ENCODE measurements at places on chromosomes 2 and 18.

DNA sequence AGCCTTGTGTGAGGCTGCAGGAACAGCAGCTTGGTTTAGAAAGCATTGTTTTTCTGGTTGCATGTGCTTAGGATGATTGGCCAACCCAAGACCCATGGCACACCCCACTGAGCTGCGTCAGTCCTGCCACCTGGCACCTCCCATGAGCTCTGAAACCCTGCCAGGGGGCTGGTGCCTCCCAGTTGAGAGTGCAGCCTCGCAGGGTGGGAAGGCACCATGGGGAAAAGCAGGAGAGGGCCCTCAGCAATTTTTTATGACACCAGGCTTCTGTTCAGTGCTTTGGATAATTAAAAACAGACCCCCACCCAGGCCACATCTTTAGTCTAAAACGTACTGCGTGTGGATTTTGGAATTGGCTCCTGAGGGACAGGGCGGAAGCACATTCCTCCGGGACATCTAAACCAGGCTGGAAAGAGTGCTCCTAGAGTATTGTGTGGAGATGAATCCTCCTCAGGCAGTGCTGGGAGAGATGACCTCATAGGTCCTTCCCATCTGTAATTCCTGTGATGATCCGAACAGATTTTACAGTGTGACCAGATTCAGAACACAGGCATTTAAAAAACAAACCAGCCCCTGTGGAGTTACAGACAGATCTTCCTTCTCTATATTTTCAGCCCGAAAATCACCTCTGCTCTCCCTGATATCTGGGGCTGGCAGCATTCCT, 438.3 kb downstream of the ZNF521 start:
- DNase-seq, result no peak

- no peak for DNase-seq
These were observed 1041.2 kb upstream of the CDH2 start for GRCh38 chr18:29218091-29218490.

DNA sequence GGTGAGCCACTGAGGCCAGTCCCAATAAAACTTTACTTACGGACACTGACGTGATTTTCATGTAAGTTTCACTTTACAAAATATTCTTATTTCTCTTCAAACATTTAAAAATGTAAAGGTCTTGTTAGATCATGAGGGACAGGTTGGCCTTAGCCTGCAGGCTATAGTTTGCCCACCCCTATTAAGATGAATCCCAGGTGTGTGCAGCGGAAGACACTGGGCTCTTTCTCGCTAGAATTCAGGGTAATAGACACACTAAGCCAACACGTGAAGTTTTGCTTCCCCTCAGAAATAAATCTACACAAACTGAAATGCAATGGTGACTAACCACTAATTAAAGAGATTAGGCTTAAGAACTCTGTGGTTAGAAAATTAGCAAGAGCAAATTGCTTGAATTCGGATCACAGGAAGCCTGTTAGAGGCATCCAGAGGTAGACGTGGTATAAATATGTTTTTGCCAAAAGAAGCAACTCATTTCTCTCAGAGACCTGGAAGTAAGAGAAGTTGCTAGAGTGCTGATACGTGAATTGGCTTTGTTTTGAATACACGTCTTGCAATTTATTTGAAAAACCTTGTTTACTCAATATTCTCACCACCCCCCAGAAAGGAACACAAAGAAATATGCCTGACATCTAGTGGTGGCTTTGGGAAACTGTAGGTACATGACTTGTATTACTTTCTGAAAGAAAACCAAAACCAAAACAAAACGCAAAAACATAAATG, 151.6 kb downstream of the DTNB start:
- peak; percentile 91 for DNase-seq

GRCh38 chr2:86020984-86021383, 84.7 kb downstream of the POLR1A start:
- DNase-seq, result no peak

DNA sequence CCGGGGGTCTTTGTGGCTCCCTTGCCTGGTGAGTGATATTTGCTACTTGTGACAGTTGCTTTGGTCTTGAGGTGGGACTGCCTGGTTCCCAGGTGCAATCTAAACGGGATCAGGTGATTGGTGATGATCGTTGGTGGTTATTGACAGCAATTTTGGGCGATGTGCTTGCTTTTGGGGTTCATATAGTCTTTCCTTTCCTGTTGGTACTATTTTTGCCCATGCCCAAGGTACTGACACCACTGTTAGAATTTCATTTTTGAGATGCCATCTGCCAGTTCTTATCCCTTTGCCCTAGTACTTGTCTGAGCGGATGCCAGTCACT, 573 bp downstream of the WDR7 start:
- DNase-seq, result no peak

- no peak for DNase-seq
These were observed 7.3 kb downstream of the MAP4K3 start for GRCh38 chr2:39429746-39430145.

GRCh38 chr18:49041435-49042245, 90.9 kb upstream of the SMAD7 start:
- peak; percentile 76 for DNase-seq

GRCh38 chr18:907885-908757, 3.5 kb downstream of the ADCYAP1 start:
- DNase-seq, result no peak

DNA sequence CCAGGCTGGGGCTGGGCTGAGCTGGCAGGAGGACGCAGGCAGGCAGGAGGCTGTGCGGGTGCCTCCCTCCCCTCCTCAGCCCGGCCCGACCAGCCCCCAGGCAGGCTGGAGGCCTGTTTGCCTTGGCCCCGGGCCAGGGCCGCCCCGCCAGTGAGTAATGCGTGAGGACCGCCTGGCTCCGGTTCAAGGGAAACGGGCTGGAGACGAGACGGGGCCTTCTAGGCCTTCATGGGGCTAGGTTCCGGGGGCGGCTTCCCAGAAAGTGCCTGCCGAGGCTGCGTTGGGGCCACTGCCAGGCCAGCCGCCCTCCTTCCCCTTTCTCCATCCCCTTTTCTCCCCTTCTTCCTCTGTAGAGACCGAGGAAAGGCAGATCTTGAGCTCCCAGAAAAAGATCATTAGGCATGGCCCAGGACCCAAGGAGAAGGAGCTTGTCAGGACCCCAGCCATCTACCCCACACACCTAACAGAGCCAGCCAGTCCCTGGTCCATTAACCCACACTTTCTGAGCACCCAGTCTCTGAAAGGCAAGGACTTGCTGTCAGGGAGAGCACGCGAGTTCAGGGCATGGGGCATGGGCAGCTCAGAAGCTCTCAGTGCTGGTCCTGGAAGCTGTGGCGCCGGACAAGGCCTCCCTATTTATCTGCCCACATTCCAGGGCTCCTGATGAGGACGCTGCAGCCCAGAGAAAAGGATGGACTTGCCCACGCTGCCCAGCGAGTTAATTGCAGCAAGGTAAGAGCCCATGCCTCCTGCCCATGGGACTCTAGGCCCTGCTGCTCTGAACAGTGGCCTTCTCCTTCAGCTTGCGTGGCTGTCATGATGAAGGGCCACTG, 48.5 kb downstream of the SMAD7 start:
- DNase-seq, result no peak

GRCh38 chr18:78393086-78393862, 586.3 kb upstream of the SALL3 start:
- no peak for DNase-seq

- DNase-seq, result no peak
These were observed 109.0 kb downstream of the EIPR1 start for GRCh38 chr2:3268705-3269029.

- no peak for DNase-seq
These were observed 39.7 kb upstream of the NEDD4L start for GRCh38 chr18:58004317-58004716.

- DNase-seq, result no peak
These were observed 100.3 kb downstream of the B3GNT2 start for GRCh38 chr2:62296034-62296831.

Measured in NAMALWA (cell line).